Stimulated activated naive B cell treated with anti-CD40 and anti-IgM and Interleukin-4, amounts not matched to agents 10 μg/mL and 1 μg/mL and 100 μg/mL, for 72 hours (primary cell): ENCODE measurements at places on chromosomes 4 and X.

DNA sequence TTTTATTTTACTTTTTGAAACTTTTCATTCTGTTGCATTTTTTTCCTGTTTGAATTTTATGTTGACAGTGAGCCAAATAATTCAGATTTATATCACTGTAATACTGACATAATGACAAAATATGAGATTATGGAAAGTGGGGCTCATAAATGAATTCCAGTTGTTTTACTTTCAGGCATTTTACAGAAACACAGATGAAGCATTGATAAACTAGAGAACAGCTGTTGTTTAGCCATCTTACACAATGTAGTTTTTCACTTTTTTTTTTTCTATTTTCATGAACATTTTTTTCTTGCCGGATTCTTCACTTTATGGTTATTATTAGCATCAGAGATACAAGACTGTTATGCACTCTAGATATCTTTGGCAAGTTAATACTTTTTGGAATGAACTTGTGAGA is 91.7 kb upstream of the PAQR3 start:
- no peak overlapping the region for H3K4me3 ChIP-seq
- no peak overlapping the region for H3K27ac ChIP-seq
- H3K4me1 ChIP-seq = no peaks in the 10 kb centered on the region

DNA sequence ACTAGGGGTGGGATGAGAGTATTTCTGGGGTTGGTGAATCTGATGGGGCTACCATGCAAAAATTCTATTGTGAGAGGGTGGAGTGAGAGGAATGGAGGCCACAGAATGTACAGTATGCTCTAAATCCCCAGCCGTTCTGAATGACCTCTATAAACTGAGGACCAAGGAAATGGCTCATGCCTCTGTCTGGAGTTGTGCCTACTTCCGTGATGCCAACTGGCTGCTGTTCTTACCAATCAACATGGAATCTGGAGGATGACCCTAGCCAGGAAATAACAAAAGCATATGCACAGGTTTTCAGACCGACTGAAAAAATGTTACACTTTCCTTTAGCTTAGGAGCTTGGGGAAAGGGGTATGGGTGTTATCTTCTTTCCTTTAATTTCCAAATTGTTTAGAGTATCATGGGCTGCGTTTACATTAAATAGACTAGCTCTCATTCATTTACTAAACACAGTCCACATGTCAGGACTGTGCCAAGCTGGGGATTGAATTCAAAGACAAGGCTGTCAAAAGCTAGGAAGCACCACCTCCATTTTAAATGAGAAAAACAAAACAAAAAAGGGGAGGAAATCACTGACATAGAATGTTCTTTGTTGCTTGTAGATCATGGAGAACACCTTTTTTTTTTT is 20.2 kb upstream of the CCKAR start:
- no peak overlapping the region for H3K4me3 ChIP-seq
- no peaks in the 10 kb centered on the region for H3K4me1 ChIP-seq
- H3K27me3 ChIP-seq = peaks cover 10% of the 10 kb centered on the region
- DNase-seq = no peak

GRCh38 chr4:156767911-156768415 is 203.6 kb downstream of the PDGFC start:
- no peak overlapping the region for H3K27ac ChIP-seq
- no peaks in the 10 kb centered on the region for H3K36me3 ChIP-seq
- DNase-seq = no peak
- no peak overlapping the region for H3K4me3 ChIP-seq
- no peaks in the 10 kb centered on the region for H3K27me3 ChIP-seq

GRCh38 chrX:26649534-26649933 is 433.6 kb downstream of the MAGEB5 start:
- H3K27me3 ChIP-seq = no peaks in the 10 kb centered on the region
- H3K27ac ChIP-seq = no peak overlapping the region
- H3K4me1 ChIP-seq = no peaks in the 10 kb centered on the region
- DNase-seq = no peak
- H3K4me3 ChIP-seq = no peak overlapping the region
- H3K36me3 ChIP-seq = no peaks in the 10 kb centered on the region

DNA sequence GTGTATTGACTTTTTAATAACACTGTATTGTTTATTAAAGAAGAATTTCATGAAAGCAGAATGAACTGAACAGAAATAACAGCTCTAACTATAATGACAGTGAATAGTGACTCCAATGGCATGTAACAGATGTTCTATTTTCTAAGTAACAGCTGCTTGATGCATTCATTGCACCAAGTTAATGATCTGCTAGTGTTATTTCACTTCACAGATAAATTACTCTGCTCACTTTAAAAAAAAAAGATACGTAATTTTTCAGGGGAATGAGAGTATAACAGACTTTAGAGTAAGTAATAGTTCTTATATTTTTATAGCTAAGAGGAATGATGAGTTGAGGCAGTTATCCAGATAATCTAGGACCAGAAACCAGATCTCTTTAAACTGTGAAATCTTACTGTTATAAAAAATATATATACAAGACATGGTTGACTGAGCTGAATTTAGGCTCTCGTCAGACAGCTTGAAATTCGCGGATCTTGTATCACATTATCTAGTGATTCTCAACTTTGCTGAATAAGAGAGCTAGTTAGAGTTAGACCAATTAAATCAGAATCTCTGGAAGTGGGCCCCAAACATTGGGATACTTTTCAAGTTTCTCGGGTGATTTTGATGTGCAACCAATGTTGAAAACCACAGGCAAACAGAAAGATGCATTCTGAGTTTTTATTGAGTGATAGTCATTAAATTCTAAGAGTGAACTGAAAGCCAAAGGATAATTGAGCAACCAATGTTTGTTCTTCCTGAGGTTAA is 840.7 kb downstream of the DMD start:
- H3K4me1 ChIP-seq = no peaks in the 10 kb centered on the region
- no peak for DNase-seq
- no peaks in the 10 kb centered on the region for H3K36me3 ChIP-seq
- H3K4me3 ChIP-seq = no peak overlapping the region
- H3K27me3 ChIP-seq = no peaks in the 10 kb centered on the region

DNA sequence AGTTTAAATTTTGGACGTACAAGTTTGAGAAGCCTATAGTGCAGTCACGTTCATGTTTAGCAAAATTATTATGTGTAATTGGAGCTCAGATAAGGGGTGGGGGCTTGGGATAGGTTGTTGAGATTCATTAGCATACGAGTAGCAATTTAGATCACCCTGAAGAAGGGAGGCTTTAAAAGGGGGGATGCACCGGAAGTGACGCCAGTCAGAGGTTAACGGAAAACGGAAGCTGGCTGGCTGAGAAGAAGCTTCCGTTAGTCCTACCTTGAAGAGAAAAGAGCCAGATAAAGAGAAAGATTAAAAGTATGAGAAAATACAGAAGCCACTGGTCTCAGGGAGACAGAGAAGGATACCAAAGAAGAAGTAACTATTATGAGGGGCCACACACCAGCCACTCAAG is 1.1 kb upstream of the NXT2 start:
- DNase-seq = no peak
- H3K4me3 ChIP-seq = peak overlapping the region; percentile 11
- no peak overlapping the region for H3K27ac ChIP-seq
- no peaks in the 10 kb centered on the region for H3K36me3 ChIP-seq
- no peaks in the 10 kb centered on the region for H3K27me3 ChIP-seq

DNA sequence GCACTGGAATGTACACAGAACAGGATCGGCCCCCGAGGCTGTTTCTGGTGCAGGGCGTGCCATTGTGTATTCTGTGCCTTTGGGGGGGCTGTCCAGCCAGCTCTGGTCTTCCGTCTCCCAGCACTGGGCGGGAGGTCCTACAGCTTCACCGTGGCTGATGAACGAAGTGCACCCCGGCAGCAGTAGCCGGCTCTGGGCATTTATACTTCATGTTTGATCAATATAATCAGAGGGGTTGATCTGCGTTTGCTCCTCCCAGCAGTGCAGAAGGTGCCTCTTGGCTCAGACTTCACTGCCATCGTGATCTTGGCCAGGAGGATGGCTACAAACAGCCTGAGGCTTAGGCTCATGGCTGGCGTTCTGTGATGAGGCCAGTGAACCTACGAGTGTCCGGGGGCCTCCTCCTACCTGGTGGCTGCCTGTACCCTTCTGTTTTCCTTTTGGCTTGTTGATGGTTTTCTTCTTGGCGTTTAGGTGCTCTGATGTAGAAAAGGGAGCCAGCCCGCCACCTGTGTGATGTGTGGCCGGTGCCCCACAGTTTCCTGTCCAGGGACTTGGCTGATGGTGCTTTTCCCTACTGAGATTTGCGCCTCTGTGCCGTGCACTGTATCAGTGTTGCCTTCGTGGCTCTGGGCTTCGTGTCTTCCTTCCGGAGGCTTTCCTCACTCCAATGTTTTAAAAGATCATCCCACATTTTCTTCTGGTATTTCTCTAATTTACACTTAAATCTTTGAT is 31.2 kb upstream of the HGFAC start:
- peaks cover 3% of the 10 kb centered on the region for H3K27me3 ChIP-seq
- H3K36me3 ChIP-seq = no peaks in the 10 kb centered on the region
- no peak overlapping the region for H3K4me3 ChIP-seq
- H3K4me1 ChIP-seq = peaks cover 8% of the 10 kb centered on the region

GRCh38 chrX:13142891-13143290 is 98.5 kb upstream of the FAM9C start:
- H3K27me3 ChIP-seq = peaks cover 8% of the 10 kb centered on the region
- DNase-seq = no peak
- H3K4me1 ChIP-seq = no peaks in the 10 kb centered on the region
- no peak overlapping the region for H3K4me3 ChIP-seq

DNA sequence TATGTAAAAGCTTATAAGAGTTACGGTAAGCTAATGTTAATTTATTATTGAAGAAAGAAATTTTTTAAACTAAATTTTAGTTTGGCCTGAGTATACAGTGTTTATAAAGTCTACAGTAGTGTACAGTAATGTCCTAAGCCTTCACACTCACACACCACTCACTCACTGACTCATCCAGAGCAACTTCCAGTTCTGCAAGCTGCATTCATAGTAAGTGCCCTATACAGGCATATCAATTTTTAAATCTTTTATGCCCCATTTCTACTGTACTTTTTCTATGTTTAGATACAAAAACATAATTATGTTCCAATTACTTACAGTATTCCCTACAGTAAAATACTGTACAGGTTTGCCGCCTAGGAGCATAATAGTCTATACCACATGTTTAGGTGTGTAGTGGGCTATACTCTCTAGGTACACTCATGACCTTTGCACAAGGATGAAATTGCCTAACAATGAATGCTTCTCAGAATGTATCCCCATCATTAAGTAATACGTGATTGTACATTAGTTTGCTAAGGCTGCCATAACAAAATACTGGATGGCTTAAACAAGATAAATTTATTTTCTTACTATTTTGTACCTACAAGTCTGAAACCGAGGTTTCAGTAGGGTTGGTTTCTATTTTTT is 333.8 kb upstream of the PCDH7 start:
- H3K27me3 ChIP-seq = no peaks in the 10 kb centered on the region
- H3K36me3 ChIP-seq = no peaks in the 10 kb centered on the region
- no peak overlapping the region for H3K27ac ChIP-seq
- H3K4me3 ChIP-seq = no peak overlapping the region
- no peaks in the 10 kb centered on the region for H3K4me1 ChIP-seq

GRCh38 chr4:20158195-20158594 is 93.5 kb upstream of the SLIT2 start:
- H3K36me3 ChIP-seq = no peaks in the 10 kb centered on the region
- no peaks in the 10 kb centered on the region for H3K4me1 ChIP-seq
- no peak for DNase-seq
- H3K27ac ChIP-seq = no peak overlapping the region
- no peak overlapping the region for H3K4me3 ChIP-seq

DNA sequence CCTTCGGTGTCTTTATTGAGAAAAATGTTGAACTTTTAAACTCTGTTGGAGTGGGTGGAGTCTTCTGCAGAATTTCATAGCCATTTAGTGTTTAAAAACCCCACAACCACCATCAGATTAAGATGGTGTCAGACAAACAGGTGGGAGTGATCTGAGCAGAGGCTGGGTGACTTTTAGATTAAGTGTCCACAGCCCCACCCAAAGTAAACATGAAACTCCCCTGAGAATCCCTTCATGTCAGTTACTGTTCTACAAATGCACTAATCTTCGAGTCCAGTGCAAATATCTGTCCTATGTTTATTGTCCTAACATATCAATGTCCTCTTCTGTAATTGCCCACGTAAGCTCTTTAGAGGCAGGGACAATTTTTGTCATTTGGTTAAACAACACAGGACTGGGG is 175.6 kb upstream of the RBPJ start:
- H3K27me3 ChIP-seq = peaks cover 15% of the 10 kb centered on the region
- peak overlapping the region; percentile 48 for H3K27ac ChIP-seq
- peaks cover 52% of the 10 kb centered on the region for H3K4me1 ChIP-seq
- peak overlapping the region; percentile 73 for H3K4me3 ChIP-seq

DNA sequence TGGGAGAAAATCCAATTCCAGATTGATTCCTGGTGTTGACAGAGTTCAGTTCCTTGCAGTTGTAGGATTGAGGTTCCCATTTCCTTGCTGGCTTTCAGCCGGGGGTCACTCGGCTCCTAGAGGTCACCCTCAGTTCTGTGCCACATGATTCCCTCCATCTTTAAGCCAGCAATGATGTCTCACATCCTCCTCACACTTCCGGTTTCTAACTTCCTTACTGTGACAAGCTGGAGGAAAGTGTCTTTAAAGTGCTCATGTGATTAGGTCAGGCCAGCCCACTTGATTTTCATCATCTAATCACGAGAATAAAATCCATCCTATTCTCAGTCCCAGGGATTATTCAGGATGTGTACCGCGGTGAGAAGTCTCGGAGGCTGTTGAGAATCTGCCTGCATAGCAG is 19.4 kb upstream of the SMIM31 start:
- H3K27me3 ChIP-seq = no peaks in the 10 kb centered on the region
- no peaks in the 10 kb centered on the region for H3K36me3 ChIP-seq
- H3K4me3 ChIP-seq = no peak overlapping the region
